Hair follicular keratinocyte (primary cell): ENCODE measurements at places on chromosomes 7 and 10. TPM values are rescaled to one million over a fixed set of nuclear protein-coding genes. Genes with fewer than 3 reads are reported as not detected.

Gene SUN3
- not detected in 2 replicates for total RNA-seq

Gene IGFBP1
- not detected in 2 replicates for total RNA-seq

Gene LIPF
- not detected in 2 replicates for total RNA-seq

Gene FLNC
- 0.11 and 0.16 TPM in 2 replicates for total RNA-seq

Gene EN2
- total RNA-seq: not detected in 2 replicates

Gene HSPA12A
- total RNA-seq: 3.7 and 7.1 TPM in 2 replicates

Gene ANKRD7
- 0.61 and 1.4 TPM in 2 replicates for total RNA-seq

Gene LRIT1
- not detected in 2 replicates for total RNA-seq

Gene MRLN
- total RNA-seq: not detected in 2 replicates

Gene ASB15
- total RNA-seq: not detected in 2 replicates

Gene CPA1
- total RNA-seq: not detected in 2 replicates

Gene LRRN3
- 0.16 TPM in 1 of 2 replicates, not detected in the other for total RNA-seq

Gene PMPCB
- 49.1 and 50.8 TPM in 2 replicates for total RNA-seq

Gene IL6
- total RNA-seq: 3.3 TPM in 1 of 2 replicates, not detected in the other

Gene PAX4
- not detected in 2 replicates for total RNA-seq
